ENCODE measurements at places on chromosomes 7 and 10. TPM values are rescaled to one million over a fixed set of nuclear protein-coding genes. Genes with fewer than 3 reads are reported as not detected.

TDRD1 gene
- 2.2 TPM for total RNA-seq

- DNase-seq: no peak
Measured at GRCh38 chr7:149727899-149728476, 45.4 kb downstream of the ZNF467 start.

DNA sequence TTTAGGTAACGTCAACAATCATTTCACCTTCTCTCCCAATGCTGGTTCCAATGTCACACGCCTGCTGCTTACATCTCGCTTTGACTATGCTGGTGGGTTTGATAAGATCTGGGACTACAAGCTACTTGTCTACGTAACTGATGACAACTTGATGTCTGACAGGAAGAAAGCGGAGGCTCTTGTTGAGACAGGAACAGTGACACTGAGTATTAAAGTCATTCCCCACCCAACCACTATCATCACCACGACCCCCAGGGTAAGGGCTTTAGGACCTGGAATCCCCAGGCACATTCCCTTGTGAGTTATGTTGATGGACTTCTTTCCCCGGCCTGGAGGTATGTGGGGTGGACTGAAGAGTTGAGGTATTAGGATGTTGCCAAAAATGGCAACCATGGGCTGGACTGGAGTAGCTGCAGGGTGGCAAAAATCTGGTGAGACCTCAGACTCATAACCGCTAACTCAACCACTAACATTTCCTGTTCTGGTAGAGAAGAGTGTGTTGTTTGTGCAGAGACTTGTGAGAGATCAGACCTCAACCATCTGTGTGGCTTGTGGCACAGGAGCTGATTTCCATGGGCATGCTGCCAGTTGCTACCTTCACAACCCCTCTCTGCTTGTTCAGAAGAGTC lies 59.2 kb downstream of the CDHR3 start:
- peak; percentile 56 for DNase-seq

DNA sequence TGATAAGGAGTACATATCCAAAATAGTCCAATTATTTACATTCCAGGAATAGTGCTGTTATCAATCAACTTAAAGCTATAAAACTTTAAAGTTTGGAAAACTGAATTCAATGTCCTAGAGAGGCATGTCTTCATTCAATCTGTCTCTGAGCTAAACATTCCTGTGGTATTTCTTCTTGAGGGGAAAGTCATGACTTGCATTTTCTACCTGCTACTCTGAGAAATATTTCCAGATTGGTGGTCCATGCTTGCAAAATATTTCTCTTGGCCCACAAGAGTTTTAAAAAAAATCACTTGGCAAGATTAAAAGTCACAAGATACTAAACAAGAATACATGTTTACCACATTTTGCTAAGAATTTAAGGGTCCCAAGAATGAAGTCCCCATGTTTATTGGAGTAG lies 63.6 kb upstream of the HGF start:
- DNase-seq: no peak

GRCh38 chr10:27794157-27794556 lies 48.5 kb upstream of the MKX start:
- no peak for DNase-seq

SDK1 gene
- 0.40 TPM for total RNA-seq

GRCh38 chr10:44340557-44340956 lies 44.3 kb downstream of the CXCL12 start:
- DNase-seq: no peak

DNA sequence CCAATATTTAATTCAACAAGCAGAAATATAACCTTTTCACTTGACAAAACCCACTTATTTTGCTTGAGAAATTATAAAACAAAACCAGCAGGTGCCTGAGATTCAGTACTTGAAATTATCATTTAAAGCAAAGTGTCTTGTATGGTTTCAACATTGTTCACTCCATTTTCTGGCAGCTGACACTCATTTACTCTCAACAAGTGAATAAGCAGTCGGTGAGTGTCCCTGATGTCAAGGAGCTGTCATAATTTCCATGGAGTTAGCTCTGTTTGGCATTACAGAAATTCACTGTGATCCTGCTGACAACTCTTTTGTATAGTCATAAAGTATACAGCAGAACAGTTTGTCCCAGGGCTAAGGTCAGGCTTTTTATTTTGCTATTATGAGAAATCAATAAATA lies 490.0 kb downstream of the CNTNAP2 start:
- no peak for DNase-seq

GNAT3 gene
- not detected for total RNA-seq

- no peak for DNase-seq
Measured at GRCh38 chr7:26500749-26501352, 209.2 kb downstream of the SNX10 start.

- DNase-seq: no peak
Measured at GRCh38 chr7:143126146-143126545, 5.7 kb upstream of the PIP start.

OR6B1 gene
- total RNA-seq: not detected

DNA sequence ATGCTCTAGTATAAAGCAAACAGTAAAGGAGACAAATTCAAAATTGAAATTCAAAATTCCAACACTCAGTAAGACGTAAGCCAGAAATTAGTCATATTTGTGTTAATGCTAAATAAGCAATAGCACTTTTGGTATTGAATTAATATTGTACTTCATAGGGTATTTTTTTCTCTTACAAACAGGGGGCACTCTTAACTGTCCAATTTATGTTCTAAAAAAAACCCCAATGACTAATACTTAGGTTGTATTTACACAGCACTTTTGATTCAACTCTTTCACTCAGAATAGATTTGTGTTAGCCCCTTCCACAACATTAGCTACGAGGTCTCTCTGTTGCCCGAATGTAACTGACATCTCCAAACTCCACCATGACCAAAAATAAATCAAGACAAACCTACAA lies 284.9 kb upstream of the COBL start:
- DNase-seq: no peak

DNA sequence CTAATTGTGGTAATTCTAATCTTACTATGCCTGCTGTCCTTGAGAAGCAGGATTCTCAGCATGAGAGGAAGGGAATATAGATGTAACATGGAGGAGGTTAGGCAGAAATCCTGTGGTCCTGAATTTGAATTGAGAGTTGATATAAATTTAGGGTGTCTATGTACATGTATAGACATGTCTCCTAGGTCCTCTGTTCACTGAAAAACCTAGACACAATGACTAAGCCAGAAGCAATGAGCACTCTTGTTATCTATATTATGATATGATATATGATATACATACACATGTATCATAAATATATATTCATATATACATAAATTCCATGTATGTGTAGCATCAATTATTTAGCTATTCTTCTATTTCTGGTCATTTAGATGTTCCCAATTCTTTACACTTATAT lies 173.3 kb upstream of the MKLN1 start:
- no peak for DNase-seq

DNA sequence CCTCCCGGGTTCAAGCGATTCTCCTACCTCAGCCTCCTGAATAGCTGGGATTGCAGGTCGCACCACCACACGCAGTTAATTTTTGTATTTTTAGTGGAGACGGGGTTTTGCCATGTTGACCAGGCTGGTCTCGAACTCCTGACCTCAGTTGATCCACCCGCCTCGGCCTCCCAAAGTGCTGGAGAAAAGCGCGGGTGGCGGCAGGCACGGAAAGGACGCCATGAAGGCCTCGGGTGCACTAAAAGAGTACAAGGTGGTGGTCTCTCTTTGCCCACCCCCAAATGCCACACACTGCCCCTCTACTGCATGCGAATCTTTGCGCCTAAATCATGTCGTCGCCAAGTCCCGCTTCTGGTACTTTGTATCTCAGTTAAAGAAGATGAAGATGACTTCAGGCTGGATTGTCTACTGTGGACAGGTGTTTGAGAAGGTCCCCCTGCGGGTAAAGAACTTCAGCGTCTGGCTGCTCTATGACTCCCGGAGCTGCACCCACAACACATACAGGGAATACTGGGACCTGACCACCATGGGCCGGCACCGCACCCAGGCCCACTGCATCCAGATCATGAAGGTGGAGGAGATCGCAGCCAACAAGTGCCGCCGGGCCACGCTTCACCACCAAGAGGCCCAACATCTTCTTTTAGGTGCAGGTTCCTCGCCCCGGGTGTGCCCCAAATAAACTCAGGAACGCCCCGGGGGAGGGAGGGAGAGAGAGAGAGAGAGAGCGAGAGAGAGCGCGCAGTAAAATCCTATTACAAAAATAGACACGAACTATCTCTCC lies 161.7 kb downstream of the HECW1 start:
- DNase-seq: no peak

DNA sequence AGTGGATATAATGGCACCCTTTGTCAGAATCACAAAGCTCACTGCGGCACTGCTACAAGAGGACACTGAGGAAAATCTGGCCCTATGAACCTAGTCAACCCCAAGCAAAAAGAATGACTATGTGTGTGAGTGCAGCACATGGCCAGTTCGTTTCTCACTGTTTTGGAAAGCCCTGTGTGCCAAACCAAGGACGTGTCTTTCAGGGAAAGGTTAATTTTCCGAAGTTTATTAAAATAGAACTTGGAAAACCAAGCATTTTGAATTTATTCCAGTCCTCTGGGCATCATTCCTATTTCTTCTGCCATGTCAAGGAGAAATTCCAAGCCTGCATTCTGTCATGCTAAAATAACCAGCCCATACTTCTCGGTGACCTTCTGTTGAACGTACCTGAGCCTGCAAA lies 471.8 kb downstream of the PLXDC2 start:
- no peak for DNase-seq

GRCh38 chr10:28560617-28561016 lies 27.7 kb downstream of the WAC start:
- DNase-seq: no peak

DNA sequence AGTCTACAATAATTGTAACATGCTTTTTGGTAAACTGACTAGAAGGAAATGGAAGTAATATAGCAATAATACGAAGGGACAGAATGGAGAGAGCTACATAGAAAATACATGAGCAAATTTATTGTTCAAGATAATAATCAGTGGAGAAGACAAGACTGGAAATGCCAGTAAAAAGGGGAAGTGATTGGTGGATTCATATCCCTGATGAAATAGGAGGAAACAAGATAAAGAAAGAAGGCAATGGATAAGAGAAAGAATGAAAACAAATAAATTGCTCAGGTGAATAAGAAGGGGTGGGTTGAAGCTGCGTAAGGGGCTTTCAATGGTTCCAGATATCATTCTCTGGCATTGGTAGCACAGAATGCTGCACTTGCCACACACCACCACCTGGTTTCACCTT lies 135.9 kb downstream of the LRRN3 start:
- DNase-seq: no peak

TMEM270 gene
- total RNA-seq: not detected

GRCh38 chr10:110919349-110919931 lies at the start of gene SHOC2:
TSS of gene SHOC2 (plus strand) at chr10:110919604. CDS start at chr10:110964359, 44,755 bp downstream.
- peak; percentile 97 for DNase-seq

BNIP3 gene
- total RNA-seq: 36.5 TPM

DNA sequence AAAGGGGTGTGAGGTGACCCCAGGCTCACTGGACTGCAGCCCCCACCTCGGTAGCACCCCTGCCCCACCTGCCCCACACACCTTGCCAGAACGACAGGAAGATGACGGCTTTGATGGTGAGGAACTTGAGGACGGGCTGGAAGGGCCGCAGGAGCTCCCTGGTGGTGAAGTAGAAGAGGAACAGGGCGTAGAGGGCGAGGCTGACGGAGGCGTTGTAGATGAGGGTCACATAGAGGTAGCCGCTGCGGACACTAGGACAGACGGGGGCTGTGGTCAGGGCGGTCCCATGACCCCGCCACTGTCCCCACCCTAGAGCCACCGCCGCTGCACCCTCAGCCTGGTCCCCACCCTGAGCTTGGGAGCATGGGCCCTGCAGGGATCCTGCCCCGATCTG lies 7.6 kb downstream of the TMEM184A start:
- DNase-seq: no peak

- DNase-seq: no peak
Measured at GRCh38 chr10:60480865-60481563, 91.3 kb upstream of the ANK3 start.

DNA sequence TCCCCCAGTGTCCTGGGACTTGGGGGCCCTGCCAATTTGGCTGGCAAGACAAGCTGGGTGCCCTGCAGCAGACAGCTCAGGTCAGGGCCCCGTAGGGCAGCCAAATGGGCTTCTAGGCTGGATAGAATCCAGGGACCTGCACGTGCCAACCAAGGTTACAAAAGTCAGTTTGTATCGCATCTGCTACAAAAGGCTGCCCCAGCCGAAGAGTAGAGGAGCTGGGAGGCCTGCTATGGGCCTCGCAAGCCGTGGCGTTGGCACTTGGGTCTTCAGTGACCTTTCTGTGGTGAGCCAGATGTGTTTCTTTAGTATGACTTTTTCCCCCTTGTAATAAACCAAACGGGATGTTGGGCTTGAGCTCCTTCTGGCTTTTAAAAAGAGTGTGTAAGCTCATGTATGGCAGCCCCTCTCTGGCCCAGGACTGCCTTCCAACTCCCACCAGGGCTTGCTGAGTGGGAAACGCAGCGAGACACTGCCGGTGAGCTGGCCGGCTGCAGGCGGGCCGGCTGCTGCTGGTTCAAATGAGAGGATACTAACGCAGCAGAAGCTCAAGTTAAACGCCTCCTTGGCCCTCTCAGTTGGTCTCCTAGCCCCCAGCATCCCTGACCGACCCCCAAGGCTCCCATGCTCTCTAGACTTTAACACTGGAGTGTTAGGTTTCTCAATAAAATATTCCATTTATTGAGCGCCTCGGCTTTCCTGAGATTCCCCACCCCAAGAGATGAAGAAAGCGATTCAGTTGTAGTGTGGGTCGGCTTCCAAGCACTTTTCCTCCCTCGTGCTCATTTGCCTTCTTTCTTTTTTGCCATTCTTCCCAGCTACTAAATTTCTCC lies 3.1 kb upstream of the HOXA10 start:
- DNase-seq: no peak

DNA sequence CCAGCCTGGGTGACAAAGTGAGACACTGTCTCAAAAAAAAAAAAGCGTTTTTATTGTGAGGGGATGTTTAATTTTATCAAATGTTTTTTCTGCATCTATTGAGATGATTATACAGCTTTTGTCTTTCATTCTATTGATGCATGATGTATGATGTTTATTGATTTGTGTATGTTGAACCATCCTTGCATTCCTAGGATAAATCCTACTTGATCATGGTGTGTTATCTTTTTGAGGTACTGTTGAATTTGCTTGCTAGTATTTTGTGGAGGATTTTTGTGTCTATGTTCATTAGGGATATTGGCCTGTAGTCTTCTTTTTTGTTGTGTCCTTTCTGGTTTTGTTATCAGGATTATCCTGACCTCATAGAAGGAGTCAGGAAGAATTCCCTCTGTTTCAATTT lies 22.3 kb upstream of the PLA2G12B start:
- DNase-seq: no peak

PTTG1IP2 gene
- total RNA-seq: not detected

GRCh38 chr7:119888251-119888650 lies 384.7 kb upstream of the KCND2 start:
- no peak for DNase-seq

DNA sequence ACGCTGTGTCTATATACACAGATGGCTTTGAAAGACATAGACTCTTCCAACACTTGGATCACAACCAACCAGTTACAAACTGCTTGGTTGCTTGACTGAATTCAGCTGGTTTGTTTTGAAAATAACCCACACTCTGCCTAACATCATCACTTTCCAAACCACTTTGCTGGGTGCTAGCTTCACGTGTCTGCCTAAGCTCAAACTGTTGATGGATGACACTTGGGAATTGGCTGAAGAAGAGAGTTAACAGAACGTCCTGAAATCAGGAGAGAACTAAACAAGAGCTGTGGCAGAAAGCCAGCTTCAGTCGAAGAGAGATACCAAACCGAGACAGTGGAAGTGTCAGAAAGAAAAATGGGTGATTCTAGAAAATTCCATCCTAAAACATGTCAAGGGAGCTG lies 420.8 kb upstream of the AUTS2 start:
- no peak for DNase-seq

Measured in activated T-cell treated with anti-CD3 and anti-CD28 coated beads, Interleukin-2, amount 50 U/mL, for 4 hours (primary cell).